ENCODE measurements at places on chromosomes 1 and 21.

GRCh38 chr1:204089044-204089751 lies 16.3 kb downstream of the SOX13 start:
- no peak for DNase-seq

DNA sequence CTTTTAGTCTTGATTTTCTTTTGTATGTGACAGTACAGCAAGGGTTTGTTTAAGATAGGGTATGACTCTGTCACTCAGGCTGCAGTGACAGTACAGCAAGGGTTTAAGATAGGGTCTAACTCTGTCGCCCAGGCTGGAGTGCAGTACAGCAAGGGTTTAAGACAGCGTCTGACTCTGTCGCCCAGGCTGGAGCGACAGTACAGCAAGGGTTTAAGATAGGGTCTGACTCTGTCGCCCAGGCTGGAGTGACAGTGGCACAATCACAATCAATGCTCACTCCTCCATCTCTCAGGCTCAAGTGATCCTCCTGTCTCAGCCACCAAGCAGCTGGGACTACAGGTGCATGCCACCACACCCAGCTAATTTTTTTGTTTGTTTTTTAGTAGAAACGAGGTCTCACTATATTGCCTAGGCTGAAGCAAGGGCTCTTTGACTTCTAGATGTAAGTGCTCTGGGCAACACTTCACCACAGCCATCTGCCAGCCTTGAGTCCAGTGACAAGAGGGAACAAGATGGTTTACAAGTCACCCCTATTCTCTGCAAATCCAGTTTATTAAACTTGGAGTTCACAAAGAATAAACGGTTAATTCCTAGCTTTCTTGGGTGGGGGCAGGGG lies 965 bp upstream of the SH2D5 start:
- DNase-seq: no peak

DNA sequence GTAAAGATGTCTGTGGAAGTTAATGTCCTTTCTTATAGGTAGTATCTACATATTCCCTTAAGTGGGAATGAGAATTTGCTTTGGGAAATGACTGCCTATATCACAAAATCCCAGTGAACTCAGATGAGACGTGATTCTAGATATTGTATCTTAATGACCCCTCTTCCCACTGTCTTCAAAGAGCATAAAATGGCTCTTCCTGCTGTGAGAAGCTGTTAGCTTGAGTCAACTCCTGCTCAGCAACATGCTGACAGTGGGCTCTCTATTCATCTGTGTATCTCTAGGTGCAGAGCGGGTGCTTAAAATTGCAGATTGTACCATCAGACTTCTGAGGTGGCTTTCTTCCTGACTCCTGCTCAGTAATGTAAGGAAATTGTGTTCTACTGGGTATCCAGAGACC lies 100.6 kb downstream of the SPAG17 start:
- DNase-seq: no peak

DNA sequence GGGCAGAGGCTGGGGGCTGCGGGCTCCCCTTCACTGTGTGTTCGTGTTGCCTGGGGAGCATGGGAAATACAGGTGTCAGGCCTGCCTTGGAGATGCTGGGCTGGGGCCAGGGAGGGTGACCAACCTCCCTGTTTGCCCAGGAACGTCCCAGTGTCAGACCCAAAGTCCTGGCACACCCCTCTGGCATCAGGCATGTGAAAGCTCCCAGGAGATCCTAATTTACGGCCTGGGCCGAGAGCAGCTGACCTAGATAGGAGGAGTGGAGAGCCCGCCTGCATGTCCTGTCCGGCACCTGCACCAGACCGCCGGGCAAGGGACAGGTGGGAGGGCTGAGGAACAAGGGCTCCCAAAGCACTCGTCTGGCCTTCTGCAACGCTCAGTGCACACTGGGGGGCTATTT lies 124.8 kb downstream of the PRDM16 start:
- DNase-seq: no peak

DNA sequence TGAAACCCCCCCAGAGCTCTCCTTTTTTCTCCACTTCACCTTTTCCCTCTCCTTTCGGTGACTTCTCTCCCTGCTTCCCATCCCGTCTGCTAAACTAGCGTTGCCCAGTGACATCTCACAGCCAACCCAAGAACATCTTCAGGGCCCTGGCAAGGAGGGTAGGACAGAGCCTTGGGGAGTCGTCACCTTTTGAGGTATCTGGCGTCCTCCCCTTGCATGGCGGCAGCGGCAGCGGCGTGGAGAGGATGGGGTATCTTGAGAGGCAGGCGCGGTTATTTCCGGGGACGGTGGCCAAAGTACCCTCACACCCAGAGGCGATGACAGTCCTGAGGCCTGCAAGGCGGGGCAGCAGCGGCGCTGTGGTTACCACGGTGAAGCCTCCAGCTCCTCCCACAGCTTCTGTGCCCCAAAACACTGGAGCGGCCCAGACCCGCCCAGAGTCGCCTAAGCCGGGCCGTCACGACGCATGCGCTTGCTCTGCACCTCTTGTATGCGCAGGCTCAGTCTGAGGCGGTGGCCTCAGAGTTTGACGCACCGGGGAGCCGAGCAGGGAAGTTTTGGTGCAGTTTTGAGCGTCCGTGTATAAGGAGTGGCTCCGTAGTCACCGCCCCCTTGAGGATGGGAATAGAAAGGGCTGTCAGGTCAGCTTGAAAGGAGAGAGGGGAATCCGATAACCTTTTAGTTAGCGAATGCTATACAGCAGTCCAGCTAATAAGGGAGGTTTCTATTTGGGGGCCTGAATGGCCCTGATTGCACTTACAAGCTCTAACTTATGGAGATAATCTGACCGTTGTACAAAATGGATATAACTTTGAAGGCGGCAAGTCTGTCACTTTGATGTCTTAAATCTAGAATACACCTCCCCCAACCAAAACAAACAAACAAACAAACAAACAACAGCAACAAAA lies at the start of gene KIFAP3:
KIFAP3 (minus strand) TSS at position 446 of the 908 bp plus-strand sequence; CDS start at position 218, 228 bp downstream.
- DNase-seq: peak; percentile 93

GRCh38 chr1:156704930-156705320 lies 458 bp downstream of the CRABP2 start:
- DNase-seq: no peak

DNA sequence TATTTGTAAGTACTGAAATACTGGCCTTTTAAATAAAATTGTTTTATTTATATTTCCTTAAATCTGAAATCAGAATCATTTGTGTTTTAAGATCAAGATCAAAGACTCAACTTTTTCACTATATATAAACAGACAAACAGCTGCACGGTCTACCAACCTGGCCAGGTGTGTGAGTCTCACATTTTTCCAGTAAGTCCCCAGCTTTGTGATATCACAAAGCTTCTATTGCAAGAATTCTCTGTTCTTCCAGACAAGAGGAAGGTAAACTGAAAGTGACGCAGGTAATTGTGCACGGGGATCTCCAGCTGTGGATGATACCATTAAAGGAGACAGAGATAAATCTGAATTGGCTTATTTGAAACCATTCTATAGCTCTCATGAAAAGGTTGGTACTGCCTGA lies 41.2 kb upstream of the CYP2J2 start:
- DNase-seq: no peak

DNA sequence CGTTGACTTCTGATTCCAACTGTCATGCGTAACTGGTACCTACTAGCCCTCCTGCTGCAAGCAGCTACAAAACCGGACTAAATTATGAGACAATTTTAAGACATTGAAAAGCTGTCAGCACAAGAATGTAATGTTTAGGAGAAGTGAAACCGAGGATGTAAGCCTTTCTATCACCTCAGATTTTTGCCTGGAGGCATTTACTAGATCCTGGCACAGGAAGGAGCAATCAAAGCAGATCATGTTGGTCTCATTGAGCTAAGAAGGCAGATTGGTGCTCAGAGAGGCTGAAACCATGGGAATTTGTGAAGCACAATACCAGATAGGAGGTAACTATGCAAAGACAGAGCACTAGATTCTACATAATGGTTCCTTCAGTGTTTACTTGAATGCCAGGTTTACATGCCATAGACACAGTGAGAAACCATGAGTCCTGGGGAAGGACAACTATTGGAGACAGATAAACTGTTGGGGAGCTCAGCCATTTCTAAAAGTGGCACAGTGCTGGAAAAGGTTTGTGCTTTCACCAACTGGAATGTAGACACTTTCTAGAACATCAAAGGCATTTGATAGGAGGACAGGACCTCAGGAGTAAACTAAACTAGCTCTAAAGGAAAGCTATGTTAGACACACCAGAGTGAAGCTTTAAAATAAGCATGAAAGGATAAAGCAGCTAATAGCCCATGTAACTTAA lies 179.4 kb downstream of the LYPLAL1 start:
- DNase-seq: no peak

DNA sequence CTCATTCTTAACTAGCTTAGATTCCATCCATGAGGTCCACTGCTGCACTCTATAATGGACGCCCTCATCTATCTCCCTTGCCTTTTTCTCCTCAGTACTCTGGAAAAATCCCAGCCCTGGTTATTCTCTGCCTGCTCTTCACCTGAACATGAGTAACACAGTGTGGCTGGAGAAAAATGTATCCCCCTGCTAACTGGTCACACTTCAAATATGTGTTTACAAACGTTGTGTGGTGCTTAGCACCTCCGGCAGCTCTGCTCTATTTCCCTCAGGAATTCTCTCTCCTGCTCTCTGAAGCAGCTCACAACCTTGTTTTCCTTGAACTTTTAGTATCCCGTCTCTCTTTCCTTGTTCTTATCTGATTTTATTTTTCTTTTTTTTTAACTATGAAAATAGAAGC lies 4.1 kb downstream of the SCCPDH start:
- DNase-seq: no peak

DNA sequence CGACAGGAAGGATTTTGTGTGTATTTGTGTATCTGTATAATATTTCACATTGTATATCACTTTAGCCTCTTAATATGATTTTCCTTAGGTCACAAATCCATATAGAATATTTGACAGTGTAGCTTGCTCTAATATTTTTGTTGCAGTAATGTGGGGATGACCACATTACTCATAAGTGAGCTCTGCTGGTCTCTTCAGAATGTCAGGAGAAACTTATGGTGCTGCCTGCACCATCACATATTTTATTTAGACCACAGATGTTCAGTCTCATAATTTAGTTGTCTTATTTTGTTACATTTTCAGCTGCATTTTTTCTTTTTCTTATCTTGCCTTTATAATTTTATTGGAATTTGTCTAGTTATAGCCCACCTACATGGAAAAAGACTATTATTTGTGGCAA lies 205.3 kb downstream of the PBX1 start:
- DNase-seq: no peak

DNA sequence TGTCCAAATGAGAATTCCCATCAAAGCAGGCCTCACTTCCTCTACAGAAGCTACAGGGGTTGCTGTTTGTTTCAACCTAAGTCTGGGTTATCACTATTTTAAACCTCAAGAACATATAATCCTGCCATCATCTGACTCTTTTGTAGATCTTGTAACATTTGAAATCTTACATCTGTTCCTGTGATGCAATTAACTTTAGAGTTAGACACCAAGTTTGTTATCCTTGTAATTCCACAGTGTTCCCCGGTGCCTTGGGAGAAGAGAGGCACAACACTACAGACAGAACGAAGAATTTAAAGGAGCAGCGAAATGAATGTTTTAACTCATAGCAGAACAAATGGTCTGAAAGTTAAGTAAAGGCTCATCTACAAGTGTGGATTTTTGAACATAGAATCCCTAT lies 116.1 kb downstream of the UCHL5 start:
- DNase-seq: no peak

DNA sequence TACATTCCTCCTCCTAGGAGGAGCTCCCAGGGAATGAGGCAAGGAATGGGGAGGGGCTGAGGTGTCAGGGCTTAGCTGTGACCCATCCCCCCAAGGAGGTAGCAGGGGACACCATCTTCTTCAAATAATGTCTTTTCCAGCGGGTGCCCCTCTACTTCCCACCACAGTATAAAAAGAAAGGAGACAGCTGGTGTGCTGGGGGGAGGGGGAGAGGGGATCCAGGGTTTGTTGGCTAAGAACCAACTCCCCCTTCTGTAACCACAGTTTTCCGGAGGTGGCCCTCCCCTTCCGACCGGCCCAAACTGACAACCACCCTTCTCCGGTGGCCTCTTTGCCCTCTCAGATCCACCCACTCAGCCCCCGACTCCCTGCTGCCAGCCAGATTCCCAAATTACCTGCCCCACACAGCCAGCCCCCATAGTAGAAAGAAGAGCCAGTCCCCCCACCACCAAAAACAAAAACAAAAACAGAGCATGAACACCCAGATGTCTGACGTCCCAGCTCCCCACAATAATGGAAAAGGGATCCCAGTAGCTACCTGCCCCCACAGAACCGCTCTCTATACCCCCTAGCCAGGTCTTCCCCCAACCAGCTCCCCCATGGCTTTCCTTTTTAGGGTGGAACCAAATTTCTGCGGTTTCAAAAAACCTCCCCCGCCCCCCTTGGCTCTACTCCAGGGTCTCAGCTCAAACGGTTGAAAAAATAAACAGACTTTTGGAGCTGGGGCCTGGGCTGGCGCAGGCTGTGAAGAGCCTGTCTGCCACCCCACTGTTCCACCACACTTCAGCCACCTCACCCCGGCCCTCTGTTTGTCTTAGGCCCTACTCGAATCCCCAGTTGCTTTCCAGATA lies 2.1 kb downstream of the ARHGEF2 start:
- peak; percentile 25 for DNase-seq

- no peak for DNase-seq
These were observed 118.8 kb downstream of the RNF220 start for GRCh38 chr1:44523593-44524591.

- no peak for DNase-seq
These were observed 51.7 kb downstream of the ABCA4 start for GRCh38 chr1:94068999-94069918.

DNA sequence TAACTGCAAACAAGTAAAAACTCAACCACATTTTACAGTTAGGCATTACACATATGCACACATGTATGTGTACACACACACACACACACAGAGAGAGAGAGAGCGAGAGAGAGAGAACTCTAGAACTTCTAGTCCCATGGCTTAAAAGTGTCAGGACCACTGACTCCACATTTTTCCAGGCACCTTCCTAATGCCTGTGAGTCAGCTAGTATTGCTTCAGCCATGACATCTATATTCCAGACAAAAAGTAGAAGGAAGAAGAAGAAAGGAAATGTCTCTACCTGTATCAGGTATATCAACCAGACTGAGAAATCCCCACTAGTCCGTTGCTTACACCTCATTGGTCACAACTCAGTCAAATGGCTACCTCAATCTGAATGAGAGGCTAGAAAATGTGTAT lies 31.9 kb upstream of the TACSTD2 start:
- no peak for DNase-seq

DNA sequence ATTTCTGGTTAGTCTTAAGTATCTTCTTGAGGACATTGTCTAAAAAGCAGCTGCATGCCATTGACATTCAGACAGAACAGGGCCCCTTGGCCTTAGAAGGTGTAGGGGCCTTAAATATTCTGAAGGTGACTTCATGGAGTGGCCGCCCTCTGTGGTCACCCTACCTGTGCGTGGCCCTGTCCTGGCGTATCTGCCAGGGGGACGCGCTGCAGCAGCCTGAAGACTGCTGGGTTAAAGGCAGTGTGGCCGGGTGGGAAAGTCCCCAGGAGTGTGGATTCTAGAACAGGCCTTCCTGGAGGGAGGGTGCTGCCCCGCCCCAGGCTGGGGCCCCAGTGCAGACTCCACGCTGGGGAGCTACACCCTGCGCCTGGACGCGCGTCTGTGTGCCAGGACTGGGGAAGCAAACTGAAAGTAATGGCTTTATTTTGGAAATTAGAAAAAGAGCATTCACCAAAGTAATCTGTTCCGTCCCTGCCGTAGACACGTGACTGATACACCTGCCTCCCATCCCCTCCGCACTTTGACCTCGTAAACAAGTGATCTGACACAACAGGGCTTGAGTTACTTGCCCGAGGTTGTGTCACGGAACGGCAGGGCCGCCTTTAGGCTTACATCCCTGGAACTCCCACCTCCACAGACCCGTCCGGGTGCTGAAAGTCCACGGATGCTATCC lies 1.8 kb downstream of the AGPAT3 start:
- DNase-seq: peak; percentile 27

- no peak for DNase-seq
These were observed 40.7 kb downstream of the CD2 start for GRCh38 chr1:116794804-116795481.

GRCh38 chr1:109564194-109564878 lies 15.9 kb downstream of the GNAI3 start:
- no peak for DNase-seq

Measured in stimulated activated CD4-positive, alpha-beta T cell treated with anti-CD3 and anti-CD28 coated beads, Interleukin-4, amount 100 ng/mL, for 48 hours (primary cell).